Mesothelial cell of epicardium (in vitro differentiated cells): ENCODE measurements at places on chromosomes 6 and 20.

- peaks cover 6% of the 10 kb centered on the region for H3K36me3 ChIP-seq
- H3K4me1 ChIP-seq = peaks cover 12% of the 10 kb centered on the region
- H3K27ac ChIP-seq = peak overlapping the region; percentile 94
- DNase-seq = no peak
- no peaks in the 10 kb centered on the region for H3K27me3 ChIP-seq
Observed at GRCh38 chr6:42564506-42564825, 637 bp downstream of the UBR2 start.

DNA sequence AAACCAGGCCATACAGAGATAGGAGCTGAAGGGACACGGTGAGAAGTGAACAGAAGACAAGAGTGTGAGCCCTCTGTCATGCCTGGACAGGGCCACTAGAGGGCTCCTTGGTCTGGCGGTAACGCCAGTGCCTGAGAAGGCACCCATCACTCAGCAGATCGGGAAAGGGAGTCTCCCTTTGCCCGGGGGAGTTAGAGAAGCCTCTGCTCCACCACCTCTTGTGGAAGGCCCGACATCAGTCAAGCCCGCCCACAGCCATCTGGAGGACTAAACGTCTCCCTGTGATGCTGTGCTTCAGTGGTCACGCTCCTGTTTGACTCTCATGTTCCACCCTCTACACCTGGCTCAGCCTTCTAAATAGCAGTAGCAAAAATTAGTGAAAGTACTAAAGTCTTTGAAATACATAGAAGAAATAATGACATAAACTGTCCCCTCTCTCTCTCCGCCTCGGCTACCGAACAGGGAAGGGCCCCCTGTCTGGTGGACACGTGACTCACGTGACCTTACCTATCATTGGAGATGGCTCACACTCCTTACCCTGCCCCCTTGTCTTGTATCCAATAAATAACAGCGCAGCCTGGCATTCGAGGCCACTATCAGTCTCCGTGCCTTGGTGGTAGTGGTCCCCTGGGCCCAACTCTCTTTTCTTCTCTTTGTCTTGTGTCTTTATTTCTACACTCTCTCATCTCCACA, 66.7 kb downstream of the RPP21 start:
- no peak overlapping the region for H3K4me3 ChIP-seq
- no peak overlapping the region for H3K27ac ChIP-seq
- no peaks in the 10 kb centered on the region for H3K36me3 ChIP-seq
- H3K27me3 ChIP-seq = peaks cover 89% of the 10 kb centered on the region
- DNase-seq = peak; percentile 60

DNA sequence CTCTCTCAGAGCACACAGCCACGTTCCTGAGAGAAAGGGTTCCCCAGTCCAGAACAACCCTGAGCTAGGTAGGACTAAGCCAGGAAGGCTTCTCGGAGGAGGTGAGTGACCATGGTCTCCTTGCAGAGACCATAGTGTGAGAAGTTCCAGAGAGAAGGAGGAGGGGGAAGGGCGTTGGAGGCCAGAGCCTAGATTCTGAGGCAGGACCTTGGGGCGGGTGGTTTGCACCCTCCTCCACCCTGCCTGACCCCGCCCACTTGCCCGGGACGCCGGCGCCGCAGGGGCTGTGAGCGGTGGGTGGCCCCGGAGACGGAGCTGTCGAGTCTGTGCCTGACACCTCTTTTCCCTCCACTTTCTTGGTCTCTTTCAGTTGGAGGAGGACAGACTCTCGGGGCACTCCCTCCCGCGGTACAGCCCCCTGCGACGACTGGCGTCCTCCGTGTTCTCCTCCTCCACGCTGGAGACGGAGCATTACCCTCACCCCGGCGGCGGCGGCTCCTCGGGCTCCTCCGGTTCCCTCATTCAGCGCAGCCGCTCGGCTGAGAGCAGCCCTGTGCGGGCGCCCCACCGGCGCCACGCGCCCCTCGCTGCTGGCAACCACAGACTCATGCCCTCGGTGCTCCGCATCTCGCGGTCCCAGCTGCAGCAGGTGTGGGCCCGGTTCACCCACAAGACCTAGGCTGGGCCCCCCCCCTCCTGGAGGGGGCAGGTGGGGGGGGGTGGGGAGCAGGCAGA, 26.2 kb downstream of the TTBK1 start:
- DNase-seq = no peak
- no peak overlapping the region for H3K27ac ChIP-seq
- peaks cover 35% of the 10 kb centered on the region for H3K27me3 ChIP-seq
- peak overlapping the region; percentile 26 for H3K4me3 ChIP-seq

- no peak for DNase-seq
- H3K27me3 ChIP-seq = no peaks in the 10 kb centered on the region
- no peak overlapping the region for H3K4me3 ChIP-seq
- peaks cover 23% of the 10 kb centered on the region for H3K36me3 ChIP-seq
Observed at GRCh38 chr6:42260972-42261371, 43.3 kb upstream of the MRPS10 start.

GRCh38 chr6:142518126-142518525, 216.3 kb downstream of the ADGRG6 start:
- no peaks in the 10 kb centered on the region for H3K36me3 ChIP-seq
- no peak overlapping the region for H3K27ac ChIP-seq
- H3K27me3 ChIP-seq = no peaks in the 10 kb centered on the region
- DNase-seq = no peak
- peaks cover 11% of the 10 kb centered on the region for H3K4me1 ChIP-seq

GRCh38 chr20:59743767-59744485, 139.6 kb downstream of the PHACTR3 start:
- no peak for DNase-seq
- no peak overlapping the region for H3K4me3 ChIP-seq

DNA sequence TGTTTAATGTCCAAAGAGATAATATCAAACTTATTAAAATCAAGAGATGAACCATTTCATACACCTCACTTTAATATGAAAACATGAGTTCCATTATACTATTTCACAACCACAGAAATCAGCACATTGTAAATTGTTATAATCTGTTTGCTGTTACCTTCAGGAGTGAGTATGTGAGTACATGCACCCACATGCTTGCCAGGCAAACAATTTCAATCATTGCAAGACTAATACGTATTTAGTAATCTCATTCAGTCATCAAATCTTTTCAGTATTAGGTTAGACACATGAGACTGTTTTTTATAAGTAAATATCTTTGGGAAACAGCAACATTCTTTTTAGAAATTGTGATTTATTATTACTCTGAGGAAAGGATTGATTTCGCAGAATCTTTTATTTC, 9.3 kb upstream of the EPM2A start:
- peaks cover 11% of the 10 kb centered on the region for H3K4me1 ChIP-seq
- H3K27ac ChIP-seq = no peak overlapping the region
- H3K4me3 ChIP-seq = no peak overlapping the region
- peaks cover 18% of the 10 kb centered on the region for H3K36me3 ChIP-seq

GRCh38 chr6:9711365-9711764, 703.5 kb downstream of the TFAP2A start:
- no peaks in the 10 kb centered on the region for H3K27me3 ChIP-seq
- peaks cover 29% of the 10 kb centered on the region for H3K4me1 ChIP-seq
- no peak overlapping the region for H3K4me3 ChIP-seq
- H3K27ac ChIP-seq = no peak overlapping the region

GRCh38 chr6:15875797-15876196, 213.0 kb upstream of the DTNBP1 start:
- no peaks in the 10 kb centered on the region for H3K36me3 ChIP-seq
- peaks cover 27% of the 10 kb centered on the region for H3K4me1 ChIP-seq
- no peak for DNase-seq
- no peak overlapping the region for H3K4me3 ChIP-seq

DNA sequence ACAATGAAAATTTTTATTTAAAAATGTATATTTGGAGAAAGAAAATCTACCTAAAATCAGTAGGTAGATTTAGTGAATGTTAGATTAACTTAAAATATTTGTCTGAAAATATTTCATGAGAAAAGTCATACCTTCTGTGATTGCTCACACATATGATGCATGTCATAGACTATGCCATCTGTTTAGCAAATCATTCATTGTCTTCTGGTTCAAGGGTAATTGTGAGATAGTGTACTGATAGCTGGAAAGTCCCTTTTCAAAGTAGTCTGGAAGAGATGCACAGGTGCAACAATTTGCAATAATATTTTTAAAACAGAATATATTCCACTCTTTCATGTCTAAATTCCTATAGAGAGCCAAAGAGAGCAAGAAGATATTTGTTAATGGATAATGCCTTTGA, 21.0 kb upstream of the RNF217 start:
- H3K4me3 ChIP-seq = no peak overlapping the region
- no peak overlapping the region for H3K27ac ChIP-seq
- no peaks in the 10 kb centered on the region for H3K4me1 ChIP-seq

DNA sequence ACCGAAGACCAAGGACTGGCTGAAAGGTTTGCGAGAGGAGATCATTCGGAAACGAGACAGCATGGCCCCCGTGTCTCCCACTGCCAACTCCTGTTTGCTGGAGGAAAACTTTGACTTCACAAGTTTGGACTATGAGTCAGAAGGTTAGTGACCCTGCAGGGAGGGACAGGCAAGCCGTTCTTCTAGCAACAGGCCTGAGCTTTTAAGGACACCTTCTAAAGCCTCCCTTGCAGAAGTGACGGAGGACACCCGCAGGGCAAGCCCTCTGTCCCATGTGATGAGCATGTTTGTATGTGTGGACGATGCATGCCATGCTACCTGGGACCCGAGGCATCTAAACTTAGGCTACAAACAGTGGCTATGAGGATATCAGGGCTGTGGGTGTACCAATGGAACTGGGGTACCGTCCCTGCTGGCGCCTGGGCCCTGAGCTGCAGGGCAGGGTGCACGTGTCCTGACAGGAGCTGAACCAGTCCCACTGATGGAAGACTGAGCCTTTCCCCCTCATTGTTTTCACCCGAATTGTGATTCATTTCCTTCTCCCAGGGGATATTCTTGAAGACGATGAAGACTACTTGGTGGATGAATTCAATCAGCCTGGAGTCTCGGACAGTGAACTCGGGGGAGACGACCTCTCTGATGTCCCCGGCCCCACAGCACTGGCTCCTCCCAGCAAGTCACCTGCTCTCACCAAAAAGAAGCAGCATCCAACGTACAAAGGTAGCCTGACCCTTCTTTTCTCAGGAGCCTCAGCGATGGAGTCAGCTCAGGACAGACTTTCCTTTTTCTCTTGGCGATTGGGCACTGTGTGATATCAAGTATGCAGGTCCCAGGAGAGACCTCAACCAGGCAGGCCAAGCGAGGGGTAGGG, 84.4 kb downstream of the SERAC1 start:
- peaks cover 46% of the 10 kb centered on the region for H3K36me3 ChIP-seq
- no peak overlapping the region for H3K27ac ChIP-seq
- no peaks in the 10 kb centered on the region for H3K27me3 ChIP-seq

- no peak overlapping the region for H3K27ac ChIP-seq
- no peak for DNase-seq
- no peak overlapping the region for H3K4me3 ChIP-seq
Observed at GRCh38 chr6:64439274-64439673, 803.7 kb downstream of the PHF3 start.

DNA sequence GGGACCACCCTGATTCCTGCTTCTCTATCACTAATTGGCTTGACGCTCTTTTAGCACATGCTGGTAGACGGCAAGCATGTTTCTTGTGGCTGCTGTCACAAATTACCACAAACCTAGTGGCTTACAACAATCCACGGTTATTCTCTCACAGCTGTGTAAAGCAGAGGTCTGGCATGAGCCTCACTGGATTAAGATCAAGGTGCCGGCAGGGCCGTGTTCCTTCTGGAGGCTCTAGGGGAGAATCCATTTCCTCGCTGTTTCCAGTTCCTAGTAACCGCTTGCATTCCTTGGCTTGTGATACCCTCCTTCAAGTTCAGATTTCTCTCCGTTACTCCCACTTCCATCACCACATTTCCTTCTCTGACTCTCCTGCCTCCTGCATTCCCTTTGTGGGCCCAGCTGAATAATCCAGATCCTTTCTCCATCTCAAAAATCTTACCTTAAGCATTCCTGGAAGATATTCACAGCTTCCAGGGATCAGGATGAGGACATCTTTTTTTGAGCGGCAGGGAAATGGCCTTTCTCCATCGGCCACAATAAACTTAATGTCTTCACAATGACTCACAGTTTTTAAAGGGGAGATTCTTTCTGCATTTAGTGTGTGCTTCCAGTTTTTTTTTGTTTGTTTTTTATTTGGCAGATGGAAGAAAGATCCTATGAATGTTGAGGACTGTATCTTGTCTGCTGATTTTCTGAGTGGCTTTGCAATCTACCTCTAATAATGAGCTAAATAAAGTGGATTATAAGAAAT, 39.9 kb downstream of the BMP6 start:
- no peak overlapping the region for H3K4me3 ChIP-seq
- H3K27me3 ChIP-seq = peaks cover 3% of the 10 kb centered on the region
- no peak overlapping the region for H3K27ac ChIP-seq
- H3K36me3 ChIP-seq = peaks cover 4% of the 10 kb centered on the region
- no peaks in the 10 kb centered on the region for H3K4me1 ChIP-seq
- no peak for DNase-seq

GRCh38 chr20:61573415-61574305, 321.6 kb downstream of the CDH4 start:
- H3K36me3 ChIP-seq = no peaks in the 10 kb centered on the region
- peaks cover 26% of the 10 kb centered on the region for H3K27me3 ChIP-seq
- no peak overlapping the region for H3K4me3 ChIP-seq

- H3K4me1 ChIP-seq = peaks cover 57% of the 10 kb centered on the region
- H3K27ac ChIP-seq = peak overlapping the region; percentile 95
- no peak overlapping the region for H3K4me3 ChIP-seq
- H3K27me3 ChIP-seq = no peaks in the 10 kb centered on the region
Observed at GRCh38 chr6:138492113-138492512, 7.2 kb downstream of the NHSL1 start.

DNA sequence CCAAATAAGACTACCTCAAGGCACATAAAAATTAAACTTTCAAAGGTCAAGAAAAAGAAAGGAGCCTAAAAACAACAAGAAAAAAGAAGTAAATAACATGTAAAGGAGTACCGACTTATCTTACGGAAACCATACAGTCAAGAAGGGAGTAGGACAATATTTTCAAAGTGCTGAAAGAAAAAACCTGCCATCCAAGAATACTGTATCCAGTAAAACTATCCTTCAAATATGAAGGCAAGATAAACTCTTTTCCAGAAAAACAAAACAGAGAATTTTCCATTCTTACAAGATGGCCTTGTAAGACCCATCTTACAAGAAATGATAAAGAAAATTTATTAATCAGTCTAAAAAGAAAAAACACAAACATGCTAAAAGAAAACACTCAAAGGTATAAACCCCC, 302.2 kb downstream of the LMBRD1 start:
- H3K27ac ChIP-seq = no peak overlapping the region
- H3K4me1 ChIP-seq = no peaks in the 10 kb centered on the region
- H3K36me3 ChIP-seq = no peaks in the 10 kb centered on the region
- H3K4me3 ChIP-seq = no peak overlapping the region
- no peak for DNase-seq
